ENCODE measurements at places on chromosomes 1 and 21. TPM values are rescaled to one million over a fixed set of nuclear protein-coding genes. Genes with fewer than 3 reads are reported as not detected.

DNA sequence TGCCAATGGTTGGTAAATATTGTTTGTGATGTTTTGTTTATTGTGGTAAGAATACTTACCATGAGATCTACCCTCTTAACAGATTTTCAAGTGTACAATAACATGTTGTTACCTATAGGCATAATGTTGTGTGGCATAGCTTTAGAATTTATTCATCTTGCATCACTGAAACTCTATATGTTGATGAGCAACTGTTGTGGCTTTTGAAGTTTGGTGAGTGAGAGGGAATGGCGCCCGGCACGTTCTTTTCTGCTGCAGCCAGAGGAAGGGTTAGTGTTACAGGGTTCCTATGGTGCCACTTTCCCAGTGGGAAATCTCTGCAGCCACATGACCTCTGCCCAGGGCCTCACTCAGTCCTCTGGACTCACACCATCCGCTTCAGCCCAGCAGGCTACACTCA, 342.5 kb upstream of the ADGRL2 start:
- no peaks in the 10 kb centered on the region for H3K27me3 ChIP-seq
- H3K36me3 ChIP-seq, result no peaks in the 10 kb centered on the region
- H3K4me3 ChIP-seq, result no peak overlapping the region
- no peaks in the 10 kb centered on the region for H3K4me1 ChIP-seq
- no peak for DNase-seq

- H3K36me3 ChIP-seq, result peaks cover 21% of the 10 kb centered on the region
- no peak overlapping the region for H3K27ac ChIP-seq
- no peak for DNase-seq
Observed at GRCh38 chr1:40404670-40405462, 31.3 kb downstream of the SMAP2 start.

DNA sequence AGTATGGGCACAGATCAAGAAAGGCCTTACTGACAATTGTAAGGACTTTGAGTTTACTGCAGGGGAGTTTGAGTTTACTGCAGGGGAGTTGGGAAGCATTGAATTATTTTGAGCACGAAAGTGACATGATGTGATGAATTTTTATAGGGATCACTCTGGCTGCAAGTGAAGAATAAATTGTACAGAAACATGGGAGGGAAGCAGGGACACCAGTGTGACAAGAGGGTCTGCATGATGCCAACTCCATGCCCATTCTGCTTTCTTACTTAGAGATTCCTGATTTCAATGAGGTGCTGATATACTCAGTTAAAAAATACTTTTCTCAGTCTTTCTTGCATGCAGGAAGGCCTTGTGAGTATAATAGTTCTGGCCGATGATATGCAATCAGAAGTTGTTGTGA, 234.4 kb downstream of the CENPF start:
- H3K4me1 ChIP-seq, result no peaks in the 10 kb centered on the region
- no peak overlapping the region for H3K27ac ChIP-seq
- no peak overlapping the region for H3K4me3 ChIP-seq
- no peaks in the 10 kb centered on the region for H3K36me3 ChIP-seq
- no peaks in the 10 kb centered on the region for H3K27me3 ChIP-seq

DNA sequence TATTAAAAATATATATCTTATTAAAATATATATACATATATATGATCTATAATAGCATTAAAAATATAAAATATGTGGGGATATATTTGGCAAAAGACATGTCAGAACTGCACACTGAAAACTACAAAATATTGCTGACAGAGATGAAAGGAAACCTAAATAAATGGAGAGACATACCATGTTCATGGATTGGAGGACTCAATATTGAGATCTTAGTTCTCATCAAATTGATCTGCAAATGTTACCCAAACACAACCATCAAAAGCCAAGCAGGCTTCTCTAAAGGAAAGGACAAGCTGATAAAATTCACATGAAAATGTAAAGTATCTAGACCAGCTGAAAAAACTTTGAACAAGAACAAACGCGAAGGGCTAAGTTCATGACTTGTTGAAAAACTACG, 7.2 kb downstream of the NADK start:
- H3K27ac ChIP-seq, result no peak overlapping the region
- DNase-seq, result no peak
- no peak overlapping the region for H3K4me3 ChIP-seq
- H3K36me3 ChIP-seq, result peaks cover 27% of the 10 kb centered on the region
- H3K4me1 ChIP-seq, result peaks cover 19% of the 10 kb centered on the region
- no peaks in the 10 kb centered on the region for H3K27me3 ChIP-seq

Gene STYXL2
- 0.17 TPM for total RNA-seq

All from upper lobe of right lung (tissue), 1 donor.